ENCODE measurements at places on chromosomes 7 and 10.

GRCh38 chr10:23364378-23364777 lies 19.8 kb upstream of the C10orf67 start:
- no peak for DNase-seq

- no peak for DNase-seq
Measured at GRCh38 chr7:83301416-83301815, 138.7 kb upstream of the PCLO start.

GRCh38 chr10:122113161-122113944 lies 124.4 kb downstream of the TACC2 start:
- no peak for DNase-seq

DNA sequence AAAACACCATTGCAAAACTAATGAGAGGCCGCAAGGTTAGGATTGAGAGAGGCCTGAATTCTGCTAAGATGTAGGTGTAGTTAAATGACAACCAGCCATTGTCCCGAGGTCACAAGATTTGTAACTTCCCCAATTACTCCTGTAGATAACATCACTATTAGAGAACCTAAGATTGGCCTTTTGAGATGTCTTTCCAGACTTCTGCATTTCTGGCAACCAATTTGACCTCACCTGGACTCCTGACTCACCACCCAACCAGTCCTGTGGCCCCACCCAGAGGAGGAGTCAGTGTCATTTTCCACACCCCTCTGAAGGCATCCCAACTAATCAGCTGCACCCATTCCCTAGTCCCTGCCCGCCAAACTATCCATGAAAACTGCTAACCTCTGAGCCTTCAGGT lies 115.7 kb downstream of the PRKAG2 start:
- no peak for DNase-seq

- no peak for DNase-seq
Measured at GRCh38 chr10:43235070-43235900, 31.6 kb downstream of the RASGEF1A start.

DNA sequence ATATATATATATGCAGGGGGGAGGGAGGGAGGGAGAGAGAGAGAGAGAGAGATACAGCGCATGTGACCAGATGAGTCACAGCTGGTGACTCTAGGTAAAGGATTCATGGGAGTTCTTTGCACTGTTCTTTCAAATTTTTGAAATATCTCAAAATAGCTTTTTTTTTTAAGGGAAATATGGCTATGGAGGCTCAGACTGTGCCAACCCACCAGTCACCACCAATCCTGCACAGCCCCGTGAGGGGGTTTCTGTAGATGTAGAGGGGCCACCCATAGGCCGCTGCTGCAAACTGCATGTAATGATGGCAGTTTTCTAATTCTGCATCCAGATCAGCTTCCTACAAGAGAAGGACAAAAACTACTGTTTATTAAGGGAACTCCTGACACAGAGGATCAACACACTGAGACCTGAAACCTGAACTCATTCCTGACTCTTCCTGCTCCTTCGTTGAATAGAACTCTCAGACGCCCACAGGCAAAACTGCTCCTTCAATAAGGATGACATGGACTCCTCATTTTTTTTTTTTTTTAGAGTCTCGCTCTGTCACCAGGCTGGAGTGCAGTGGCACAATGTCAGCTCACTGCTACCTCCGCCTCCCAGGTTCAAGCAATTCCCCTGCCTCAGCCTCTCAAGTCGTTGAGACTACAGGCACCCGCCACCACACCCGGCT lies 17.3 kb downstream of the DAGLB start:
- no peak for DNase-seq

DNA sequence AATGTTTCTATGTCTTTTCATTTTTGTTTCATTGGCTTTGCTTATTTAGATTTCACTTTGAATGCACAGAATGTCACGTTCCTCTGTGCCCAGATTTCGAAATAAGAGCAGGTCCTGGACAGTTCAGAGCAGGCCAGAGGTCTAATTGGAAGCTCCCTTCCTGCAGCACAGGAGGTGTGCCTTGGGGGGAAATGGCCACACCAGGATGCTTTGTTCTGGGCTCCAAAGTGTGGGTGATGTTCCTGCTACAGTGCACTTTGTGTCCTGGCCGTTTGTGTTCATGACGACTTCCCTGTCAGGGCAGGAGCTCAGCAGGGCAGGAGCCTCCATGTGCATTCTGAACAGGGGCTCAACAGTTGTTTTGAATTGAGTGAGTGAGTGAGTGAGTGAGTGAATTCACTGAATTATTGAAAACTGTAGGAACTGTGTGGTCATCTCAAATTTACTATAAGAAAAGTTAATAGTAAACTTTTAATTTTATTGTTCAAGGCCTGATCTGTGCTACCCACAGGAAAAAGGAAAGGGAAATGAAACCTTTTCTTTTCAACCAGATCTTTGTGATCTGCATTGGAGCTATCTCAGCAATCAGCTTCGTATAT lies 109.5 kb upstream of the GJD4 start:
- DNase-seq = no peak

- no peak for DNase-seq
Measured at GRCh38 chr10:11729790-11730315, 12.3 kb upstream of the ECHDC3 start.

- no peak for DNase-seq
Measured at GRCh38 chr7:99385564-99385963, 11.0 kb downstream of the ARPC1B start.

DNA sequence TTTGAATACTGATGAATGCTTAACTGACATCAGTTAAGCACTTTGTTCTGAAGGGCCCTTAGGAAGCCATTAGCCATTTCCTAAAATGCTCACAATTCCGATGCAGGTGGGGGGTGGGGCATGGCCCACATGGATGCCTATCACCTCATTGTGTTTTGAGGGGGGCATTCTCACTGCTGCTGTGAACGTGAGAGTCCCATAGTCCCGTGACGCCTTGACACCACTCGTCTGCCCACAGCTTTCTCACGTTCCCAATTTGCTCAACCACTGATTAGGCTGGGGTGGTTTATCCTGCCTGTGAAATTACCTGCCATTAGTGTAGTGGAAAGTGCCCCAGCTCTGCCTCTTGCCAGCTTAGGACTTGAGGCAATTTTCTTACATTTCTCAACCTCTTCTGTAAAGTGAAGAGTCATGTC lies 31.9 kb downstream of the DUSP5 start:
- DNase-seq = no peak

GRCh38 chr10:71334221-71334791 lies 15.2 kb downstream of the SLC29A3 start:
- no peak for DNase-seq

Measured in cortex of kidney (tissue), 1 donor.